H1 (cell line): ENCODE measurements at places on chromosomes 7 and 10.
A peak's percentile ranks its signal among the peaks of the same experiment; 100 is the strongest.

DNA sequence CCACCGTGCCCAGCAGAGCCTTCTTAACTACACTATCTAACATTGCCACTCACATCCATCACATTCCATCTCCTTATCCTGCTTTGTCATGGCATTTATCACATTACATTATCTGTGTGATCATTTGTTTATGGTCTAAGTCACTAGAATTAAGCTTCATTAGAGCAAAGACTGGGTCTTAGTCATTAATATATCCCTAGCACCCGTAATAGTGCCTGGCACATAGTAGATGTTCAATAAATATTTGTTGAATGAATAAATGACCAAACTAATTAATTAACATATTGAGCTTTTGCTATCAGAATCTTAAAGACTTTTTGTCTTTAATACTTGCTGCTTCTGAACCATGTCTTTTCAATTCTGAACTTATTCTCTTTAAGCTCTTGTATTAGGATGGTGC lies 5.9 kb upstream of the COPG2 start:
- DNase-seq, result no peak

- DNase-seq, result no peak
Measured at GRCh38 chr7:138089080-138089901, 13.0 kb downstream of the AKR1D1 start.

DNA sequence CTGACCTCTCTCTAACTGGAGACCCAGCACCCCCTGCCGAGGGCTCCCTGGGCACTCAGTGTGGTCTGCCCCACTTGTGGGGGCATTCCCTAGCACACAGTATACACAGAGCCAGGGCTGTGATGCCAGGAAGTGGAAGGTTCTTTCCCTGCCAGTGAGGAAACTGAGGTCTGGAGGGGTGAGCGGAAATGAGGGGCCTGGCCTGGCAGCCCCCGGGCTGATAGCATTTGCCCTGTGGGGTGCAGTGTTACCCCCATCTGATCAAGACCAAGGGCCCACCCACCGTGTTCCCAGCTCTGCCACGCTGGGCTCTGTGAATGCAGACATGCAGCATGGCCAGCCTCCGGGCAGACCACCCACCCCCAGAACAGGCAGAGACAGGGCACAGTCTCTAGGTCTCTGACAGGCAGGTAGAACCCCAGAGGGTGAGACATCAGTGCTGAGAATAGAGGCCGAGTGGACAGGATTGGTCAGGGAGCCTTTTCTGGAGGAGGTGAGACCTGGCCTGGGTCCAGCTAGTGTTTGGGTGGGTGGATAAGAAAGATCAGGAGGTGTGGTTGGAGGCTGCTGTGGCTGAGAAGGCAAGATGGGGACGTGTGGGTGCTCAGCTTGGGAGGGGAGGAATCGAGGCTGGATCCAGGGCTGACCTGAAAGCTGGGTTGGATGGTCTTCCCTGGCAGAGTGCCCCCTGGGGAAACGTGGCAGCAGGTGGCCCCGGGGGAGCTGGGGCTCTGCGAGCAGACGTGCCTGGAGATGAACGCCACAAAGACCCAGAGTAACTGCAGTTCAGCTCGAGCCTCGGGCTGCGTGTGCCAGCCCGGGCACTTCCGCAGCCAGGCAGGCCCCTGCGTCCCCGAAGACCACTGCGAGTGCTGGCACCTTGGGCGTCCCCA lies 10.8 kb upstream of the ZNF862 start:
- no peak for DNase-seq

DNA sequence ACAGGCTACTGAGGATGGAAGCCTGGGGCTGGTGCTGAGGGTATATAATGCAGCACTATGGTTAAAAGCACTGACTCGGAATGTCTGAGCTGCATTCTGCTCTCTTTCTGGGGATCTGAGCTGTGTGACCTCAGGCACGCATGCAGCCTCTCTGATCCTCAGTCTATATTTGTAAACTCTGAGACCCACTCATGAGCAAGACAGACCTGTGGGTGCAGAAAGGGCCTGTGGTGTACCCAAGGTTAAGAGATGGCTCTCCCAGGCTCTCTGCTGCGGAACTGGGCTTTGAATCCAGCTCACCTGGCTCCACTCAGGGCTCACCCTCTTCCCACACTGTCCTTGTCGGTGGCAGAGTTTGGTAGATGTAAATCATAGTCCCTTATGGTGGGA lies 89.9 kb downstream of the CHST15 start:
- DNase-seq, result no peak

GRCh38 chr10:120570418-120570817 lies 113.4 kb downstream of the PLPP4 start:
- DNase-seq, result no peak

DNA sequence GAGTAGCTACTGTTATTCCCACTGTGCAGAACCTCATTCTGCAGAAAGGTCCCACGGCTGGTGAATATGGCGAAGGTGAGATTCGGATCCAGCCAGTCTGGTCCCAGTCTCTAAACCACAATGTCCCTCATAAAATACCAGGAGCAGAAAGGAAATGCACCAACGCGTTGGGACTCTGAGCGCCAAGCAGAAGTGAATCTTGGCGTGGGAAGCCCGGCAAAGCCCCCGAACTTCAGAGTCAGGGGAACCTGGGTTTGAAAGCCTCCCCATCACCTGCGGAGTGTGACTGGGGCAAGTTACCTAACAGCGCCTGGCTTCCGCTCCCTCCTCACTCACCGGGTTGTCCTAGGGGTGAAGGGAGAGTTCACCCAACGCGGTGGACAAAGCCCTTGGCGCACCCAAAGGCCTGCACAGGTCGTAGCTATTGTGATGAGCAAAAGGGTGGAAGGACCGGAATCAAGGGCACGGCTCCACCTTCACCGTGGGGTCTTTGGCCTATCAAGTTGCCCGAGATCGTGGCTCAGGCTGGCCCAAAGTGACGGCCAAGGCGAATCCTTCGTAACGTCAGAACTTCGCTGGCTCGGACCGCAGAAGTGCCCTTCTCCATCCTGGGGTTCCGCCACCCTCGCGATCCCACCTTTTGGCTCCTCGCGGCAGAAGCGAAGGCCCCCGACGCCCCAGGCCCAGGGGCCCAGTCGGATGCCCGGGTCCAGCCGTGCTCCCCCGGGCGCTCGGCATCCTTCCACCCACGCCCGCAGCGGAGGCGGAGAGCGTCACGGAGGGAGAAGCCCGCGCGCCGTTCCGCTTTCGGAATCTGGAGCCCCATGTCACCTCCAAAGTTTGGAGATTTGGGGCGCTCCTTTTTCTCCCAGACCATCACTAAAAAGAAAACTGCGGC lies 811 bp downstream of the RGS10 start:
- DNase-seq, result peak; percentile 55

DNA sequence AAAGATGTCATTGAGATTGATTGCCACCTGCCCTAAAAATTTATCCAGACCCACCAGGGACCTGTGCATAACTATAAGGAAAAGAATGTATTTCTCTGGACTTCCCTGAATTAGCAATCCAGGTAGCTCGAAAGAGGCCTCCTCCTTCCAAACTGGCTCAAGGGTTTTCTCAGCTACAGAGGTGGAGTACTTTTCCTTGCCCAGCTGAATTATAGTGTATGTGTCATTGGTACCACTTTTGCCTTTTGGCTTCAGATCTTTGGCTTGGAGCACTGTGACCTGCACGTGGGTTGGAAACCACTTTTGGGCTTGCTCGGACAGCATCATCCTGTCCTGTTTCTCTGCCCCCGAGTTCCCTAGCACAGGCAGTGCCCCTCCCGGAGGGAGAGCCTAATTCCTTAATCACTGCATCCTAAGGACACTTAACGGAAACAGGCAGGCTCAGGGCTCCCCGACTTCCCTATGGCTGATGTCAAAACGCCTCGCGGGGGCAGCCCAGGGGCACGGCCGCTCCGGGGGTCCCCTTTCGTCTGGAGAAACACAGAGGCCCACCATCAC lies 825 bp downstream of the RAB11FIP2 start:
- DNase-seq, result no peak

DNA sequence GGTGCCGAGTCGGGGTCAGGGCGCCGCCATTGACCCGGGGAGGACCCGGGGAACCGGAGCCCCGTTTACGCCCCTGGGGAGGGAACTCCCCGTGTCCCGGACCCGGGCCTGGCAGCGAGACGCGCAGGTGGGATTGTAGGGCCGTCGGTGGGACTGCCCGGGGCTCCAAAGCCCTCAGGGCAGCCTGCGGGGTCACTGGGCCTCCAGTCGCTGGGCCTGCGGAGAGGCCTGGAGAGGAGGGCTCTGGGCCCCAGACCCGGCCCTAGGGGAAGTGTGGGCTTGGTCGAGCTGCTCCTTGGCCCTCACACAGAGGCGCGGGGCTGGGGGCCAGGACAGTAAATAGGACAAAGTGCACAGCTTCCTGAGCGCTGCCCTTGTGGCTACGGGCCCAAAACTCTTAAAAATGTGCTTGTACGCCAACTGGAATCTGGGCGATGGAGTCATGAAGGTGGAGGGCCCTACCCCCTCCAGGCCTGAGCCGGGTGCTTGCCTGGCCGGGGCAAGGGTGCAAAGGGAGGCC lies 657 bp downstream of the ECHDC3 start:
- no peak for DNase-seq

- DNase-seq, result no peak
Measured at GRCh38 chr7:155247479-155248365, 50.0 kb upstream of the INSIG1 start.

DNA sequence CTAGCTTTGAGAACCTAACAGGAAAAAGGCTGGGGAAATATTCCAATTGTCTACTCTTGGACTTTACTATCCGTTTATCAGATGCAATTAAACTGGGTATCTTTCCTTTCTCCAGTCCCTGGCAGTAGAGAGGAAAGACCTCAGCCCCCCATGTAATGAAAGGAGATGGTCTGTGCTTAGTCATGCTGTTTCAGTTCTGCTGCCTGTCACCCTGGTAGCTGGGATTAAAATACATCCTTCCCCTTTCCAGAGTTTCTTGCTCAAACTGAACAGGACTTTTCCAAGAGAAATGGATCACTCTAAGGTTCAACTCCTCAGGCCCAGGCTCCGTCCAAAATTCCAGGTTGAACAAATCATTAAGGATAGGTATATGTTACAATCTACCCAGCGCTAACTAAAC lies 202.9 kb downstream of the PTEN start:
- no peak for DNase-seq

DNA sequence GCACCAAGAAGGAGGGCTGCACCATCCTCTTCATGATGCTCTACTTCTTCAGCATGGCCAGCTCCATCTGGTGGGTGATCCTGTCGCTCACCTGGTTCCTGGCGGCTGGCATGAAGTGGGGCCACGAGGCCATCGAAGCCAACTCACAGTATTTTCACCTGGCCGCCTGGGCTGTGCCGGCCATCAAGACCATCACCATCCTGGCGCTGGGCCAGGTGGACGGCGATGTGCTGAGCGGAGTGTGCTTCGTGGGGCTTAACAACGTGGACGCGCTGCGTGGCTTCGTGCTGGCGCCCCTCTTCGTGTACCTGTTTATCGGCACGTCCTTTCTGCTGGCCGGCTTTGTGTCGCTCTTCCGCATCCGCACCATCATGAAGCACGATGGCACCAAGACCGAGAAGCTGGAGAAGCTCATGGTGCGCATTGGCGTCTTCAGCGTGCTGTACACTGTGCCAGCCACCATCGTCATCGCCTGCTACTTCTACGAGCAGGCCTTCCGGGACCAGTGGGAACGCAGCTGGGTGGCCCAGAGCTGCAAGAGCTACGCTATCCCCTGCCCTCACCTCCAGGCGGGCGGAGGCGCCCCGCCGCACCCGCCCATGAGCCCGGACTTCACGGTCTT lies 1.9 kb downstream of the FZD1 start:
- DNase-seq, result no peak

GRCh38 chr10:121138112-121138860 lies 287.1 kb downstream of the WDR11 start:
- DNase-seq, result no peak

GRCh38 chr7:7798510-7798909 lies 80.1 kb upstream of the RPA3 start:
- DNase-seq, result no peak

GRCh38 chr10:48469516-48470020 lies 135.3 kb downstream of the ARHGAP22 start:
- peak; percentile 39 for DNase-seq

DNA sequence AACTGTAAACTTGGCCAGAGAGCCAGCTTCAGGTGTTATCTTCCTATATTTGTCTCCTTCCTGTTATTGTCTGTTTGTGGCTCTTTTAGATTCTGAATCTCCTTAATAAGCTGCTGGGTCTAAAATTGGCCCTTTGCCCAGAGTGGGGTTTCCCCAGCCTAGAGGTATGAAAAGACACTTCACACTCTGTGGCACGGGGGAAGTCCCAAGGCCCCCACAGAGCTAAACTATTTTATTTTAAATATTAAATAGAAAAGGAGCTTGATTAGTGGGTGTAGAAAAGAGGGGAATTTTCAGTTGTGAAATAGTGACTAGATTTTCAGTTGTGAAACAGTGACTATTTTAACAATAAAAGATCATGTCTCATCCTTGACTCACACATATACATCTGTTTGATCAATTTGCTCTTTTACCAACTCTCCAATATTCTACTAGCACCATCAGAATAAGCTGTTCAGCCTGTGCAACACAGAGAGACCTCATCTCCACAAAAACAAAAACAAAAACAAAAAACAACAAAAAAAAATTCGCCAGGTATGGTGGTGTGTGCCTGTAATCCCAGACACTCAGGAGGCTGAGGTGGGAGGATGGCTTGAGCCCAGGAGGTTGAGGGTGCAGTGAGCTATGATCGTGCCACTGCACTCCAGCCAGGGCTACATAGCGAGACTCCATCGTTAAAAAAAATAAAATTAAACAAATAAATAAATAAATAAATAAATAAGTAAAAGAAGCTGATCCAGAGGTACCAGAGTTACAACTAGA lies 24.9 kb upstream of the ADO start:
- no peak for DNase-seq

- no peak for DNase-seq
Measured at GRCh38 chr7:8111282-8111960, 142.8 kb downstream of the GLCCI1 start.

GRCh38 chr10:43255634-43256431 lies 11.0 kb downstream of the RASGEF1A start:
- no peak for DNase-seq

DNA sequence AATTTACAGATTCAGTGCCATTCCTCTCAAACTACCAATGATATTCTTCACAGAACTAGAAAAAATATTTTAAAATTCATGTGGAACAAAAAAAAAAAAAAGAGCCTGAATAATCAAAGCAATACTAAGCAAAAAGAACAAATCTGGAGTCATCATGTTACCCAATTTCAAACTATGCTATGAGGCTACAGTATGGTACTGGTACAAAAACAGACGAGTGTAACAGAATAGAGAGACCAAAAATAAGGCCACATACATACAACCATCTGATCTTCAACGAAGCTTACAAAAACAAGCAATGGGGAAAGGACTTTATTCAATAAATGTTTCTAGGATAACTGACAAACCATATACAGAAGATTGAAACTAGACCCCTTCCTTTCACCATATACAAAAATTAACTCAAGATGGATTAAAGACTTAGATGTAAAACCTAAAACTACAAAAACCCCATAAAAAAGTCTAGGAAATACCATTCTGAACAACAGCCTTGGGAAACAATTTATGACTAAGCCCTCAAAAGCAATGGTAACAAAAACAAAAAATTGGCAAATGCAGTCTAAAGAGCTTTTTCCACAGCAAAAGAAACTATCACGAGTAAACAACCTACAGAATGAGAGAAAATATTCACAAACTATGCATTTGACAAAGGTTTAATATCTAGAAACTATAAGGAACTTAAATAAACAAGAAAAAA lies 207.7 kb downstream of the PTN start:
- no peak for DNase-seq

- DNase-seq, result no peak
Measured at GRCh38 chr10:121609426-121610380, 11.5 kb upstream of the FGFR2 start.

GRCh38 chr7:129610709-129611245 lies 743 bp upstream of the NRF1 start:
- DNase-seq, result no peak

GRCh38 chr7:157568106-157568769 lies 231.4 kb downstream of the DNAJB6 start:
- DNase-seq, result no peak
